Fibroblast of villous mesenchyme (primary cell): ENCODE measurements at places on chromosomes 4 and X. TPM values are rescaled to one million over a fixed set of nuclear protein-coding genes. Genes with fewer than 3 reads are reported as not detected.

The SERPINA7 gene
- not detected in 2 replicates for total RNA-seq

The LUZP4 gene
- total RNA-seq = not detected in 2 replicates

The SASH3 gene
- total RNA-seq = not detected in 2 replicates

The KLHL34 gene
- not detected in 2 replicates for total RNA-seq

The SRPK3 gene
- 0.86 and 0.97 TPM in 2 replicates for total RNA-seq

The MTTP gene
- total RNA-seq = under 0.01 TPM in 1 of 2 replicates, not detected in the other

The FBXW7 gene
- total RNA-seq = 48.3 and 79.5 TPM in 2 replicates

The DNAAF6 gene
- total RNA-seq = not detected in 2 replicates

The SRPX2 gene
- total RNA-seq = 44.1 and 66.1 TPM in 2 replicates

The PKD2 gene
- 110 and 161 TPM in 2 replicates for total RNA-seq

The PPP4R3C gene
- total RNA-seq = not detected in 2 replicates

The SPANXA1 gene
- not detected in 2 replicates for total RNA-seq

The PRKG2 gene
- total RNA-seq = under 0.01 and 0.64 TPM in 2 replicates

The IL15 gene
- total RNA-seq = 9.5 and 11.6 TPM in 2 replicates

The CDKN2AIP gene
- 11.9 and 17.3 TPM in 2 replicates for total RNA-seq

The CHRDL1 gene
- total RNA-seq = under 0.01 TPM in 2 replicates

The NLRP2B gene
- not detected in 2 replicates for total RNA-seq

The FMR1NB gene
- total RNA-seq = not detected in 2 replicates

The NAP1L2 gene
- under 0.01 TPM in 2 replicates for total RNA-seq

The SAGE1 gene
- not detected in 2 replicates for total RNA-seq

The RRH gene
- total RNA-seq = 0.32 TPM in 1 of 2 replicates, not detected in the other
